Endothelial cell of umbilical vein (primary cell): ENCODE measurements at places on chromosomes 4 and X.

DNA sequence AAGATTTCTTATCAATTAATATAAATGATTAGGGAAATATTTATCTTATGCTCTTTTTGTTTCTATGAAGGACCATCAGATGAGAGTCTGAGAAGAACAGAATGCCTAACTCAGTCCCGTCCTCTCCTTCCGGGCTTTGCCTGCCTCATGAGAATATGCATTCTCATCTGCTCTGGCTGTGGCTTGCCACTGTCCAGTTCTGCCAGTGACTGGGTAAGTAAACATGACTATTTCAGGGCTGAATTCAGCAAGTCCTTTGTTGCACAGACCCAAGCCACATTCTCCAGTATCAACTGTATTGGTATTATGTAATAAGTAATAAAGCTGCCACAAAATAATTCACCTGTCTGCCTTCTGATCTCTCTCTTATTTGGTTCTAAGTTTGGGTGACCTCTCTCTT, 110.7 kb downstream of the WDFY3 start:
- no peak for DNase-seq

DNA sequence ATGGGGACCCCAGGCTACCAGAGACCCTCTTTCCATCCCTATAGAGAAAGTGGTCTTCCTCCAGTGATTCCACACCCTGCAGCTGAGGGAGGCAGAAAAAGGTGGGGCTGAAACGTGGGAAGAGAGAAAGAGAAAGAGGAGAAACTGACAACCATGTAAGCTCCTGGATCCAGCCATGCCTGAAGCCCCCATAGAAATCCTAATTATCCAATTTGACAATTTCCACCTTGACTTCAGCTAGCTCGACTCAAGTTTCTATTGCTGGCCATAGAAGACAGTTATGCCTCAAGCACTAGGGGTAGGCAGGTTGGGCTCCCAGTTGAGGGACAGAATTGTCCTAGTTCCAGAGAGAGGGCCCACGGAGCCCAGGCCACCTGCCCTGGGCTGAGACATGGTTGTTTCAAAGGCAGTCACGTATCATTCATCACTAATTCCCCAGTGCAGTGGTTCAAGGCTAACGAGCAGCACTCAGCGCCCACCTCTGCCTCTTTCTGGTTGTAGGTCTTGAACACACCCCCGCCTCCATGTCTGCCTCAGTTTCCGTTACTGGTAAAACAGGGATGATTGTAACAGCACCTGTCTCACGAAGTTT, 39.8 kb upstream of the ASMTL start:
- DNase-seq, result no peak

GRCh38 chr4:1850276-1850675, 5.7 kb downstream of the LETM1 start:
- no peak for DNase-seq

DNA sequence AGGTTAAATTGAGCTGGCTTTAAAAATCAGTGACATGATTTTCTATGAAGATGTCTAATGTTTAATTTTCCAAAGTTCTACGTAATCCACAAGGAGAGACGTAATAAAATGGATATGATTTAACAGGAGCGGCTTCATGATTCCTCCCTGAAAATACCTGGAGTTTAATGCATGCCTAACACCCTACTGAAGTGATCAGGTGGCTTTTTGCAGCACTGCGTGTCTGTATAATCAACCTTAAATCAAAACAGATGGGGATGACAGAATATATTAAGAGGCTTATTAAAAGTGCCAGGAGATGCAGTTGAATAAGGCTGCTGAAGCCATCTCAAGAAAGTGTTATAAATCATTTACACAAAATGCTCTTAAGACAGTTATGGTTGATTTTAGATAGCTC, 112.4 kb upstream of the TLR3 start:
- DNase-seq, result no peak

- DNase-seq, result no peak
Measured at GRCh38 chrX:104707572-104707971, 141.6 kb downstream of the IL1RAPL2 start.

- no peak for DNase-seq
Measured at GRCh38 chrX:153430796-153431195, 15.1 kb downstream of the TREX2 start.

GRCh38 chrX:42955349-42955748, 177.4 kb upstream of the PPP1R2C start:
- no peak for DNase-seq

GRCh38 chr4:5027346-5027745, 8.1 kb upstream of the CYTL1 start:
- DNase-seq, result no peak

- DNase-seq, result no peak
Measured at GRCh38 chr4:17654701-17655100, 40.3 kb downstream of the MED28 start.
